ENCODE measurements at places on chromosomes 12 and 14. TPM values are rescaled to one million over a fixed set of nuclear protein-coding genes. Genes with fewer than 3 reads are reported as not detected.

The KRT73 gene
- total RNA-seq, result not detected

The SOAT2 gene
- not detected for total RNA-seq

The CLEC7A gene
- not detected for total RNA-seq

The BEGAIN gene
- 13.4 TPM for total RNA-seq

The ASB2 gene
- total RNA-seq, result not detected

The KRT75 gene
- not detected for total RNA-seq

The HVCN1 gene
- total RNA-seq, result 12.0 TPM

The DEPDC4 gene
- 8.3 TPM for total RNA-seq

The GALC gene
- 22.8 TPM for total RNA-seq

The CLECL1 gene
- not detected for total RNA-seq

DNA sequence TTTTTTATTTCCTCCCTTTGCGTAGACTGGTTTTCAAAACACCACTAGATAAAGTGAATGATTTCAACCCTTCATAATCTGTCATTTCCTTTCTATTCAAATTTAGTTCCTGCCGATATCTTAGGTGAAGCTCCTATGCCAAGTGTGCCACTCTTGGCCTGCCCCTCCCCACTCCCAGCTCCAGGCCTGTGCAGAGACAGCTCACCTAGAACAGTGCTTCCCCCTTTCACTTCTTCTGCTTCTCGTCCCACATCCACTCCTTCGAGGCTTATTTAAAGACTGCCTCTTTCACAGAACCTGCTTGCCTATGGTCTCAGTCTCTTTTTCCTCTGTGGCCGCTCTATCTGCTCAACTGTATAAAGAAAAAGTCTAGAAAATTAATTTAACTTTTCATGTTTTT is 473.8 kb downstream of the RAD51B start:
- peaks cover 30% of the 10 kb centered on the region for H3K4me1 ChIP-seq
- H3K36me3 ChIP-seq, result no peaks in the 10 kb centered on the region
- no peak overlapping the region for H3K27ac ChIP-seq
- no peak for DNase-seq

- no peaks in the 10 kb centered on the region for H3K36me3 ChIP-seq
- peaks cover 10% of the 10 kb centered on the region for H3K4me1 ChIP-seq
- no peaks in the 10 kb centered on the region for H3K27me3 ChIP-seq
- no peak overlapping the region for H3K27ac ChIP-seq
- no peak for DNase-seq
- no peak overlapping the region for H3K4me3 ChIP-seq
These were observed 90.1 kb downstream of the STXBP6 start for GRCh38 chr14:24959791-24960331.

DNA sequence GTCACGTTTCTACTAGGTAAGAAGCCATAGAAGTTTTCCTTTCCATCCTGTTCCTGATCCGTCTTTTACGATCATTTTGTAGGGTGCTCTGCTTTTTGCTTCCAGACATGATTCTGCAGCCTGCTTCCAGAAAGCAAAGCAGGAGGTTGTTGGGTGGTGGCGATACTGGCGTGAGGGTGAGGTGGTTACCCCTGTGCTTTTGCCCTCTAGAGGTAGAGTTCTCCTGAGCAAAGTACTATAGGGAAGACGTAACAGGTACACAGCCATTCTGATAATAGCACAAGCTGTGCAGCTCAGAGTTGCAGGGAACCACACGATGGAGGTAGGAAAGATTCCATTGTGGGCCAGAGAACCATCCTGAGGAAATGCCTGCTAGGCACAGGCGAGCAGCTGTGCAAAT is 186.0 kb downstream of the PAH start:
- H3K27me3 ChIP-seq, result no peaks in the 10 kb centered on the region
- H3K4me3 ChIP-seq, result no peak overlapping the region
- DNase-seq, result no peak
- H3K36me3 ChIP-seq, result no peaks in the 10 kb centered on the region
- no peaks in the 10 kb centered on the region for H3K4me1 ChIP-seq

- H3K27ac ChIP-seq, result no peak overlapping the region
- H3K36me3 ChIP-seq, result peaks cover 4% of the 10 kb centered on the region
- H3K4me3 ChIP-seq, result peak overlapping the region; percentile 85
- DNase-seq, result no peak
These were observed 418 bp upstream of the MYG1 start for GRCh38 chr12:53299101-53299453.

DNA sequence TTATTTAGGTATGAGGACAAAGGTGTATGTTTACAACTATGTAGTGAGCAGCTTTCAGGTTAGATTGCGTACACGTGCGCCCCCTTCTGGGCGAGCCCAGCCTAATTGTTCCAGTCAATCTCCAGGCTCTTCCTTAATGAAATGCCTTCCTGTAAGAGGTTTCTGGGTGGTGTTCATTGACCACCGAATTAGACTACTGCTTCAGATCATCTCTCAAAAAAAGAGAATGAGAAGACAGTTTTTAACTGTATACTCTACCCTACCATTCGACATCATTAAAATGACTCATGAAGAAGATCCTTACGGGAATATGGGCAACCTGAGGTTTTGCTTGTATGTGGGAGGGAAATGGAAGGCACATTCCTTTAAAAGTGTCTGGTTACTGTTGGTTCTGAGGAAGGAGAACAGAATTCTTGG is 2.1 kb downstream of the LUM start:
- no peak overlapping the region for H3K27ac ChIP-seq
- H3K27me3 ChIP-seq, result no peaks in the 10 kb centered on the region
- H3K4me3 ChIP-seq, result no peak overlapping the region
- no peaks in the 10 kb centered on the region for H3K4me1 ChIP-seq
- H3K36me3 ChIP-seq, result no peaks in the 10 kb centered on the region

DNA sequence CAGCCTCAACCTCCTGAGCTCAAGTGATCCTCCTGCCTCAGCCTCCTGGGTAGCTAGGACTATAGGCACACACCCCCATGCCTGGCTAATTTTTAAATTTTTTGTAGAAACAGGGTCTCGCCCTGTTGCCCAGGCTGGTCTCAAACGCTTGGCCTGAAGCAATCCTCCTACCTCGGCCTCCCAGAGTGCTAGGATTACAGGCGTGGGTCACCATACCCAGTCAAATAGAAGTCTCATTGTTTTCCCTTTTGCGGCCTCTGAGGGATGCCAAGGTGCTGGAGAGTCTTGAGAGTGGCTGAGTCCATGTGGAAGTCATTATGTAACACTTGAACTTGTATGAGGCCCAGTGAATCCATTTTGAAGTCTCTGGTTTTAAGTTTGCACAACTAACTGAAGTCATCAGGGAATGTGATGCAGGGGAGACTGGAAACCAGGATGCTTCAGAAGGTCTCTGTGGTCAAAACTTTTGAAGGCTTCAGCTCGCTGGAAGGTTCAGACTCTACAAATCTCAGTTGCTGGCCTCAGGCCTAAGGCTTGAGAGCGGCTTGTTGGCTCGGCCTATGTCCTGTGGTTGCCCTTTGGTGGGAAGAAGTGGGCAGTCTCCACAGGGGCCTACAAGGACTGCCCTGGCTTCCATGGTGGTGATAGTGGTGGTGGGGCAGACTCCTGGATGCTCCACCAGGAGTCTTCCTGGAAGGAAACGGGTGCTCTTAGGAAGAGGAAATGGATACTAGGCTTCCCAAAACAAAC is 29.2 kb downstream of the GALNT16 start:
- H3K4me1 ChIP-seq, result no peaks in the 10 kb centered on the region
- H3K36me3 ChIP-seq, result no peaks in the 10 kb centered on the region
- DNase-seq, result no peak
- no peak overlapping the region for H3K4me3 ChIP-seq
- H3K27me3 ChIP-seq, result no peaks in the 10 kb centered on the region

DNA sequence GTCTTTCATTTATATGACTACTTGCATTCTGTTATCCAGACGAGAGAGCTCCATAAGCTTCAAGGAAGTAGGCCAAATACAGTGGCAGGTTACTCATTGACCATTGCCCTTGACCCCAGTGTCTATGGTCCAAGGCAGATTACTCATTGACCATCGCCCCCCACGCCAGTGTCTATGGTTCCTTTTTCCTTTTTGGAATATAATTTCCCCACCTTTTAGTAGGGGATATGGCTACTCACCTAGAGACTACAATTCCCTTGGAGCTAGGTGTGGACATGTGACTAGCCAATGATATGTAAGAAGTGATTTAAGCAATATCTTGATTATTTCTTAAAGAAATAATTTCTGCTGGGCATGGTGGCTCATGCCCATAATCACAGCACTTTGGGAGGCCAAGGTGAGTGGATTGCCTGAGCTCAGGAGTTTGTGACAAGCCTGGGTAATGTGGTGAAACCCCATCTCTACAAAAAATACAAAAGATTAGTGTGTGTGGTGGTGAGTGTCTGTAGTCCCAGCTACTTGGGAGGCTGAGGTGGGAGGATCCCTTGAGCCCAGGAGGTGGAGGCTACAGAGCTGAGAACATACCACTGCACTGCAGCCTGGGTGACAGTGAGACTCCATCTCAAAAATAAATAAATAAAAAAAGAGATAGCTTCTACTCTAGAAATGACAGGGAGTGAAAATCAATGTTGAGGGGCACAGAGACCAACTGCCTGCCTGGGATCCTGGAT is 32.6 kb downstream of the SIX4 start:
- no peak for DNase-seq
- no peak overlapping the region for H3K27ac ChIP-seq
- no peak overlapping the region for H3K4me3 ChIP-seq

GRCh38 chr12:79897617-79898016 is 37.3 kb downstream of the PPP1R12A start:
- H3K4me3 ChIP-seq, result no peak overlapping the region
- peak overlapping the region; percentile 8 for H3K27ac ChIP-seq
- H3K4me1 ChIP-seq, result peaks cover 7% of the 10 kb centered on the region
- no peaks in the 10 kb centered on the region for H3K27me3 ChIP-seq
- H3K36me3 ChIP-seq, result no peaks in the 10 kb centered on the region

GRCh38 chr14:73851000-73851399 is 631 bp upstream of the PTGR2 start:
- H3K27ac ChIP-seq, result peak overlapping the region; percentile 5
- H3K4me1 ChIP-seq, result peaks cover 6% of the 10 kb centered on the region
- no peaks in the 10 kb centered on the region for H3K27me3 ChIP-seq
- peak overlapping the region; percentile 70 for H3K4me3 ChIP-seq
